Cardiac muscle cell (in vitro differentiated cells and primary cell): ENCODE measurements at places on chromosomes 16 and 17. TPM values are rescaled to one million over a fixed set of nuclear protein-coding genes. Genes with fewer than 3 reads are reported as not detected.
A peak's percentile ranks its signal among the peaks of the same experiment; 100 is the strongest.

CRYM gene
- 0.21 TPM in 1 of 2 replicates, not detected in the other for total RNA-seq

- DNase-seq: no peak
These were observed 22.3 kb downstream of the ERN1 start for GRCh38 chr17:64107500-64108236.

DNA sequence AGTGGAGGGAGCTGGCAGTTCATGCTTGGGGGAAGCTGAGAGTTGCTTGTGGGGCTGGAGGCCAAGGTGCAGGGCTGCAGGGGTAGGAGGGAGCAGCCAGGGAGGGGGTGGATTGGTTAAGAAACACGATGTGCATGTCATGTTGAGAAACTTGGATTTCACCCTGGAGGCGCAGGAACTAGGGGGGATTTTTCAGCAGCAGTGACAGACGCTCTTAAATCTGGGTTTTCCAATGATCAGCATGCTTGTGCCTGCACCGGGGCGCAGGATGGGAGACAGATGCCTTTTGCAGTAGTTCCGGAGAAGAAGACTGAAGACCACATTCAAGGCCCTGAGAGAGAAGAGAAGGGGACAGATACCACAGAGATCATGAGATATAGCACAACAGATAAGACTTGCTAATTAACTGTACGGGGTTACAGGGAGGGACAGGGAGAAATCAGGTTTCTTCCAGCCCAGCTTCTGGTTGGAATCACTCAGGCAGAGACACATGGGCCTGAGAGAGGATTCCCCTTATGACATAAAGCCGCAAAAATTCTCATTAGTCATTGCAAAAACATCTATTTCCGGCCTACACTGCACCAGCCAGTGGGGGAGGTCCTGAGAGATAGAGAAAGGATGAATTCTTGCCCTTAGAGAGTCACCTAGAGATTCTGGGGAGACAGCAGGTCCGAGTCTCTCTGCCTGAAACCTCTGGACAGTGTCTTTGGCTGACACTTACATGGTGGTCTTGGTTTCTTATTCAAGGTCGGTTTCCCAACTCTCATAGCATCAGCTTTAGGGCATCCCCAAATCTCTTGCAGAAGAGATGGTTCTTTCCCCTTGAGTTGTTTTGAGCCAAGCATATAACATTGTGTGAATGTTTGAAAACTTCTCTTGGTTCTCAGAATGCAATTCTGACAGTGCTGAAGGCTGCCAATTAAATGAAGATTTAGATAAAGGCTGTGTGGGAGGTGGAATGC, 27.1 kb downstream of the CDH13 start:
- DNase-seq: peak; percentile 91

DNA sequence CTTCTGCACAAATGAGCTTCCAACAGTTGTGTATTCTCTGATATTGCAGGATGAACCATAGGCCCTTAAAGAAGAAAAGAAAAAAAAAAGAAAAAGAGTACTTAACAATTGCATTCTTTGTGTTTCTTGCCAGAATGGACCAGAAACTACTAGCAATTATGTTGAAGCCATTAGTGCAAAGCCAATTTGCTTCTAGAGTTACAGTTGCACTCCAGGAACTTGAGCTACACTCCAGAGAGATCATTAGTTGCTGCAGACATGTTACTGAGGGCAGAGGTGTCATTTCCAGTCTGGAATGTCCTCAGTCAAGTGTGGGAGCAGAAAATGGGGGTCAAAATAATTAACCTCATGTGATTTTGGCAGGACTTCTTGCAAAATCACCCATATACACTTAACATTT, 85.6 kb upstream of the CCL2 start:
- no peak for DNase-seq

DNA sequence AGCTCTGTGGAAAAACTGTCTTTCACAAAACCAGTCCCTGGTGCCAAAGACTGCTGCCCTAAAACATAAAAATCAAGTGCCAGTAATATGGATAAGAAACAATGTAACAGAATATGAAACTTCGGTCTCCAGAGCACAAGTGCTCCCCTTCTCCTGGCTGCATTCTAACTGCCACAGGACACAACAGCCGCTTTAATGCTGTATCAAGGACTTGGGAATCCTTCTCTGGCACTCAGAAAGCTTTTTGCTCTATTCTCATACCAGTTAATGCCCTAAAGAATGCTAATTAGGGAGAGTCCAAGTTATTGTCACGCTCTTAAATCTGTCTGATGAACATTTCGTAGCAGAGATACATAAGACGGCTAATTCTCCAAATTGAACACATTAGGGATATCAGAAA, 90.9 kb downstream of the PARN start:
- no peak for DNase-seq

OR4D1 gene
- total RNA-seq: 0.04 TPM in 1 of 2 replicates, not detected in the other

GRCh38 chr16:75244844-75245758, 6.3 kb downstream of the BCAR1 start:
- DNase-seq: peak; percentile 90

SMARCE1 gene
- 159 and 195 TPM in 2 replicates for total RNA-seq

CACNG5 gene
- not detected in 2 replicates for total RNA-seq

DNA sequence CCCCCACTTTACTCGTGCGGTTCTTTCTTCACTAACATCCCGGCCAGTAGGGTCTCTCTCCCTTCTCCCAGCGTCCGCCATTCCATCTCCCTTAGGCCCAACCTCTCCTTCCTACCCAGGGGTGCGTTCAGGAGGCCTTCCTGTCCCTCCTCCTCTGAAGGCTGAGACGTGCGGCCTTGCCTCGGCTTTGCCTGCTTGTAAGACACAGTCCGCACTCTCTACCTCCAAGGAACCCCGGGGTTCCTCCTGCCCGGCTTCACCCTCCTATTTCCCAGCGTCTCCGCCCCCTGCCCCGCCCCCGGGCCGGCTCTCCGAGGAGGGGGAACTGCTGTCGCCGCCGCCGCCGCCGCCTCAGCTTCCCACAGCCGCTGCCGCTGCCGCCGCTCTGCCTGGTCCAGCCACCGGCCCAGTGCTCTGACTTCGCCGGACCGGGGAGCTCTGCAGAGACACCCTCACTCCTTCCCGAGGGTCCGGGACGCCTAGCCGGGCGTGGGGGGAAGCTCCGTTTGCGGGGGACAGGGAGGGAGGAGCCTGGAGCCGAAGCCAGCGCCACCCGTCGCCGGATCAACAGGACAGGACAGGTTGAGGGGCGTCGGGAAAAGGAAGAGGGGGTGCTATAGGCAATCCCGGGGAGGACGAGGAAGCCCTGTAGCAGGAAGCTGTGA, 1.2 kb upstream of the FGF11 start:
- peak; percentile 17 for DNase-seq

P2RX5 gene
- 0.09 and 0.46 TPM in 2 replicates for total RNA-seq

ATP2A1 gene
- 2.6 and 2.7 TPM in 2 replicates for total RNA-seq

- DNase-seq: no peak
These were observed 1.8 kb upstream of the NSMCE1 start for GRCh38 chr16:27270349-27270748.

PERCC1 gene
- total RNA-seq: 0.18 TPM in 1 of 2 replicates, not detected in the other

SLFN11 gene
- not detected in 2 replicates for total RNA-seq

CES3 gene
- total RNA-seq: 6.2 and 12.8 TPM in 2 replicates

DNA sequence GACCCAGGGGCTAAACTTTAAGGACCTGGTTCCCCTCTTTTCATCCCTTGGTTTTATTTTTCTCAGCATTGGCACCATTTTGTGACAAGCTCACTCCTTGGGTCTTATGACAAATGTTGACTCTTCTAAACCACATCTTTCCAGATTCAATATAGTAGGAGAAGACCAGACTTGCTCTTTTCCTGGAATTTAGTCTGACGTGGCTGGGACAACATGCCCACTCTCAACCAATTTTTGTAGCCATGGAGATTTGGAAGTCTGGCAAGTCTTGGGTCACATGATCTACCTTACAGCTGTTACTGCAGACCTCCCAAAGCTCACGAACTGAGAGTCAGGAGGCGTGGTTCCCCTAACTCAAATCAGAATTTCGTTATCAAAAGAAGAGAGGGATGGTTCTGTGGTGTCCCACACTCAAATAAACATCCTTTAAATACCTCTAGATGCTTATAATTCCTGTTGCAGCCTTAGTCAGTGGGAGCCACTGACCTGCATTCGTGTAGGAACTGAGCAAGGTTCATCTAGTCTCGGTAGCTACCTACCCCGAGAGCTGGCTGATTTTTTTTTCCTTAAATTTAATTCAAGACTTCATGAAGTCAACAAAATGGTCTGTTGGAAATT, 683.5 kb downstream of the MAF start:
- DNase-seq: no peak

DNA sequence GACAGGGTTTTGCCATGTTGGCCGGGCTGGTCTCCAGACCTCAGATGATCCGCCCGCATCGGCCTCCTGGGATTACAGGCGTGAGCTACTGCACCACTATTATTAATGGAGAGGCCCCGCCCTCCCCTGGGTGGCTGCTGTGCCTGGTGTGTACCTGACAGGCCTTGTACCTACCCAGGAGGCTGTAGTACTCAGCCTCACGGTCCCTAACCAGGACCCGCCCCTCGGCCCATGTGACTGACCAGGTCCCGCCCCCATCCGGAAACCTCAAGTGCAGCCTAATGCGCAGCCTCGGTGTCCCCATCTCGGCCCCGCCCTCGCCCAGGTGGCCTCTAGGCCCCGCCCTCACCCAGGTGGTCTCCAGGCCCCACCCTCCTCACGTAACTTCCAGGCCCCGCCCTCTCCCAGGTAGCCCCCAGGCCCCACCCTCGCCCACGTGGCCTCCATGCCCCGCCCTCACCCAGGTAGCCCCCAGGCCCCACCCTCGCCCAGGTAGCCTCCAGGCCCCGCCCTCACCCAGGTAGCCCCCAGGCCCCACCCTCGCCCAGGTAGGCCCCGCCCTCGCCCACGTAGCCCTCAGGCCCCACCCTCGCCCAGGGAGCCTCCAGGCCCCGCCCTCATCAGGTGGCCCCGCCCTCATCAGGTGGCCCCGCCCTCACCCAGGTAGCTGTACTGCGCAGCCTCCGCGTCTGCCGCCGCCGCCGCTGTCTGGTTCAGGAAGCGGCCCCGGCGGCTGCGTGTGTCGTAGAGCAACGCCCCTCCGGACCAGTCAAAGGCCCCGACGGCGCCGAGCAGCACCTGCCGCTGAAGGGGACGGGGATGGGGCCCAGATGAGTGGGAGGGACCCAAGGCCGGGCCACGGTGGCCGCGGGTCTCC, 31.0 kb downstream of the HASPIN start:
- no peak for DNase-seq

- DNase-seq: no peak
These were observed 39.4 kb downstream of the PLCG2 start for GRCh38 chr16:81818568-81818896.

GRCh38 chr16:4623593-4623992, 1.0 kb upstream of the MGRN1 start:
- no peak for DNase-seq

ARHGDIG gene
- 5.8 and 6.5 TPM in 2 replicates for total RNA-seq

- no peak for DNase-seq
These were observed 3.6 kb downstream of the ACADVL start for GRCh38 chr17:7223375-7223774.
